ENCODE measurements at places on chromosomes 5 and 9.

DNA sequence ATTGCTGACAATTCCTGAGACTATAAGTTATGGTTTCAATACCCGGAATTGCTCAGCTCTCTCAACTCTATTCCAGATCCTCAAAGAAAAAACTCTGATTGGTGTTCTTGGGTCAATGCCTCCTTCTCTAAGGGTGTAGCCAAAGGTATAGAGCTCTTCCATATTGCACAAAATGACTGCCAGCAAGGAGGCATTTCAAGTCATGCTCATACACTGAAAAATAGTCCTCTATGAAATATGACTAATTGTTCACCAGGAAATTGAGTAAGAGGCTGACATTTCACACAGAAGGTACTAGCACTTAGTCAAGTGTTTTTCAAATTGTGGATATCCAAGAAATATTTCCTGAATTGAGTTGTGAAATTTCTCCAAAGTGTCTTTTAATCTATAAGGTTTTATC, 111.1 kb upstream of the KLF9 start:
- DNase-seq, result no peak

DNA sequence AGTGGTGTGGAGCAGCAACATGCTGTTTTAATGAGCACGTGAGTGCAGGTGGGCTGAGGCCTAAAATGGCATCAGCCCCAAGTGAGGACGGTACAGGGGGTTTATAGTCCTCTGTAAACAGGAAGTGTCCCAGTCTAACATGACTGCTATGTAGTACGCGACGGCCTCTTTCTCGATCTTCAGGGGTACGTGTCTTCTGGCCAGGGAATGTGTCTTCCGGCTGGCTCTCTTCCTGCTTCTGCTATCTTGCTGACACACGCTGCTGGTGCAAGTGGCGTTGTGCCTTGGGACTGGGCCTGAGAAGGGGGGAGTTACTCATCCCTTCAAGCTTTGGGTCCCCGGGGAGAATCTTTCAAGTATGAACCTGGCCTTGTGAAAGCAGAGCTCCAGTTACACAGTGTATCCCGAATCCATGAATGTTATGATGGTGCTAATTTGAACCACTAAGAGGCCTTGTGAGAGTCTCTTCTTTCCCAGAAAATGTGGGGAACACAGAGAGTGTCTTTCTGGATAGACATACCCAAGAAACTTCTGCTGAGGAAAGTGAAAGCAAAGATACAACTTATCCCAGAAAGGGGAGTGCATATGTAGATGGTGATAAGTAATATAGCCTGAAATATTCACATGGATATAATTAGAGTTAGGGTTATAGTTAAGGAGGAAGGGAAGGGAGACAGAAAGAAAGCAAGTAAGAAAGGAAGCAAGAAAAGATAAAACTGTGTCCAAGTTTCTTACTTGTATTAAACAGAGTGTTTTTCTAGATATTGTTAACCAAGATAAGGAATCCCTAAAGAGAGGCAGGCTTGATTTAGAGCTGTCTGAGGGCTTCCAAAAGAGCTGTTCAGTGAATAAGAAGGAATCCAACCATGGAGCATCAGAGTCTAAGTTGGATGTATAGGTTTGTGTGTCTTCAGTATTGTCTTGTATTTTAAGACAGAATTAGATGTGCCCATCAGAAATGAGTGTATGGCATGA, 35.5 kb upstream of the ANXA2R start:
- no peak for DNase-seq

DNA sequence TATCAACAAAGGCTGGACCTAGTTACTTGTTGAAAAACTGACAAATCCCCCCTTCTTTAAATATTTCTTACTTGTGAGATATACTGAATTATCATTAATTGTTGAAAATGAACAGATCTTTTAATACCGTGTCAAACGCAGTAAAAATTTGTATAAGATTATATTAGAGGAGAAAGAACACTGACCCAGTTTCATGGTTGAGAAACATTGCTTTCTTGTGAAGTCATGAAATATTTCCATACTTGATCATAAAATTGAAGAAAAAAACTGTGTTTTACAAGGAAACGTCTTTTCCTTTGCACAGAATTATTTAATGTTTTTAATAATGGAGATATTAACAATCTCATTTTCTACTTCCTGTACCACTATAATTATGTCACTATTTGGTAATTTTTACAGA, 45.8 kb downstream of the MOCS2 start:
- no peak for DNase-seq

- no peak for DNase-seq
Observed at GRCh38 chr5:143059976-143060765, 290.0 kb downstream of the ARHGAP26 start.

DNA sequence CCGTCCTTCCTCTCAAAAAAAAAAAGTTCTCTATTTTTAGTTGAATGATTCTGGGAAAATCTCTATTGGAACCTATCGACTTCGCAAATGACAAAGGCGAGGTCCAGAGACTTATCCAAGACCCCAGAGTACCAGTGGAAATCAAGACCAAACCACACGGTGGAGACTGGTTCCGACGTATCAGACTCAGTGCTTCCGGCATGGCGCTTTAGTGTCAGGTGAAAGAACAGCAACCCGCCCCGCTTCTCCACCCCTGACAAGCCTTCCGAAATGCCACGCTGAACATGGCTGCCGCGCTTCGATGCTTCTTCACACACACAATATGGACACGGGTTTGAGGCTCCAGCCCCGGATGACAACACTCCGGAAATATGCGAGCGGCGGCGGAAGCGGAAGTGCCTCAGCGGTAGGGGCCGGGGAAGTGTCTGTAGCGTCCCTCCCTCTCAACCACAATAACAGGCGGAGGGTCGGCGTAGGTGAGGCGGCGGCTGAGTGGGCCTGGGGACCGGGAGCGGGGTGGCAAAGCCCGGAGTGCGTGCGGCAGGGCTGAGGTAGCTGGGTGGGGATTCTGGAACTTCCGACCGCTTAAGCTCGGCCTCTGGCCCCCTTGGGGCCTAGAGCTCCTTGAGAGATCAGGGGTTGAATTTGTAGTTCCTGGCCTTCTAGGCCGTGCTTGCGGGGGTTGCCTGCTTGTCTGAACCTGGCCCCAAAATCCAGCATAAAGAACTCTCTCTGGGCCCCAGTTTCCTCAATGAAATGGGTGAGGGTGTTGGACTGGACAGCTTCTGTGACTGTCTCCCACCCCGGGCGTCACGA, at the start of gene FBXO38:
FBXO38 (plus strand) TSS at position 395 of the 816 bp plus-strand sequence. CDS start 10,819 bp downstream, outside the sequence.
- peak; percentile 95 for DNase-seq

GRCh38 chr9:90724112-90724511, 77.5 kb upstream of the SYK start:
- DNase-seq, result no peak

GRCh38 chr5:82882316-82882715, 194.9 kb downstream of the TMEM167A start:
- DNase-seq, result no peak

DNA sequence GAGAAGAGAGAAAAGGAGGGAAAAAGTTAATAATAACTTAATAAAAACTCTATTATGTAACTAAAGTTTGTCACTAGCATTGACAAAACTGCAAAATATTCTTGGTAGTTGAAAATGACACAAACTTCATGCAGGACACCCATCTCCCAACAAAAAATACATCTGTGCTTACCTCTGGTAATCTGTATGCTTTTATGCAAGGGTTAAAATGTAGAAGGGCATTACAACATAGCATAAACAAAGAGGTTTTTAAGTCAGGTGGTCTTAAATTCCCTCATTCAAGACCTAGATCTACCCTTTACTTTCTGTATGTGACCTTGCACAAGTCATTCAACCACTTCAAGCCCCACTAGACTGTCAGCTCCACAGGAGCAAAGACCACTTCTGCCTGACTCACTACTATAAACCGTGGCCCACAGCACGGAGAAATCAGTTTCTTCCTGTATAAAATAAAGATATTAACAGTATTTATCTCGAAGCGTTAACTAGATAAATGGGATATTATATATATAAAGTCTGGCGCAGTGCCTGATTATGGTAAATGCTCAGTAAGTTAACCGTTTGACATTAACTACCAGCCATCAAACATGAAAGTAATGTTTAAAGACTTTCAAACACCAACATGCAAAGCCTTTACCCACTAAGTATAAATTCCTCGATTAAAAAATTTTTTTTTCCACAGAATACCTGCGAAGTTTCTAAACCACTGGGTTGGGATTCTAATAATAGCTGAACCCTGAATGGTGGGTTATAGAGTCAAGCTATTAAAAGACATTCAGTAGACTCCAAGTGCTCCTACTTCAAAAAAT, 2.0 kb downstream of the FBXL17 start:
- no peak for DNase-seq

GRCh38 chr5:31717561-31717960, 78.6 kb downstream of the PDZD2 start:
- no peak for DNase-seq

DNA sequence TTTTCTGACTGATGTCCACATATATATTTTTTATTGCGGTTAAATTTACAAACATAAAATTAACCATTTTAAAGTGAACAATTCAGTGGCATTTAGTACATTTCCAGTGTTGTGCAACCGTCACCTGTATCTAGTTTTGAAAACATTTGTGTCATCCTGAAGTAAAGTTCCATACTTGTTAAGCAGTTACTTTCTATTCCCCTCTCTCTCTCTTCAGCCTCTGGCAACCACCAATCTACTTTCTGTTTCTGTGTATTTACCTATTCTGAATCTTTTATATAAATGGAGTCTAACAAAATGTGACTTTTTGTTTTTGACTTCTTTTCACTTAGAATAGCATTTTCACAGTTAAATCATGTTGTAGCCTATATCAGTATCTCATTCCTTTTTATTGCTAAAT, 480.1 kb upstream of the SMARCA2 start:
- no peak for DNase-seq

DNA sequence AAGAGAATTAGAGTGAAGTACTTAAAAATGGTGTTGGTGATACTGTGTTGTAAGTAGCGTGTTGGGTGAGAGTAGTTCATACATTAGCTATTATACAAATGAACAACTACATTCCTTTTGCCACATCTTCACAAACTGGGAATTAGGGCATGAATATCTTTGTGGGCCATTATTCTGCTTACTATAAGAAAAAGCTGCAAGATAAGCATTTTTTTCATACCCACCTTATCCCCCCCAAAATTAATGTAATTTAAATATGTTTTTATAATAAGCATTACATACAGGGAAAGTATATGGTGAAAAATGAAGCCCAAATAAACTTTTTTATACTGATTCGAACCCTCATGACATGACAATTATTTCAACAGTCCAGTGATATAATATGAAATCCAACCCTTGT, 69.5 kb downstream of the FAM81B start:
- DNase-seq, result no peak

GRCh38 chr5:168683247-168683926, 104.2 kb upstream of the PANK3 start:
- DNase-seq, result no peak

GRCh38 chr9:90188656-90189055, 454.0 kb downstream of the DIRAS2 start:
- DNase-seq, result no peak

DNA sequence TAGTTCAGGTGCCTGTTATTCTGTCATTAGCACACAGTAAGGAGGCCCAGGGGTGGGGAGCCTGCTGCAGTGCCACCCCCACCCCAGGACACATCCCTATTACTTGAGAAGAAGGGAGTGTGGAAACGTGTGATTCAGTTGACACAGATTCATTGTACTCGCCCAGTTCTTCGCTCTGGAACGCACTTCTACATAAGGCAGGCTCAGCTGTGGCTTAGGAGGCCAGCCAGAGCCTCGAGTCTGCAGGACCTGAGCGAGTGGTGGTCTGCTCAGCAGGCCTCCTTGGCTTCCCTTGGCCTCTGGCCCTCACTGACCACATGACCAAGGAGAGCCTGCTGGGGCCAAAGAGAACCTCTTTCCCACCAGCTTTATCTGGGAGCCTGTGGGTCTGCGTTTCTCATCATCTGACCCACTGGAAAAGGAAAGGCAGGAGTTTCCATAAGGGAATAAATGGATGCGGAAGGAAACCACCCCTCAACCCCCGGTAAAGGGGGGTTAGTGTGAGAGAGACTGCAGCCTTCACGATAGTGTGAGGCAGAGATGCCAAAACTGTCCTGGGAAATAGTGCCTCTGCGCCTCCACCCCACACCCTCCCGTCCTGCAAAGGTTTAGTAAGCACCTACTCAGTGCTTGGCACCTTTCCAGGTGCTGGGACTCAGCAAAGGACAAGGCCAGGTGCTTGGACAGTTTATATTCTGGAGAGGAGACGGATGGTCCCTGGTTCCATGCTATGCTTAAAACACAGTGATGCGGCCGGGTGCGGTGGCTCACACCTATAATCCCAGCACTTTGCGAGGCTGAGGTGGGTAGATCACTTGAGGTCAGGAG, 73.7 kb downstream of the PPARGC1B start:
- no peak for DNase-seq

- DNase-seq, result no peak
Observed at GRCh38 chr9:1429297-1429696, 379.1 kb downstream of the DMRT2 start.

- peak; percentile 56 for DNase-seq
Observed at GRCh38 chr9:87263291-87263690, 234.4 kb upstream of the DAPK1 start.

DNA sequence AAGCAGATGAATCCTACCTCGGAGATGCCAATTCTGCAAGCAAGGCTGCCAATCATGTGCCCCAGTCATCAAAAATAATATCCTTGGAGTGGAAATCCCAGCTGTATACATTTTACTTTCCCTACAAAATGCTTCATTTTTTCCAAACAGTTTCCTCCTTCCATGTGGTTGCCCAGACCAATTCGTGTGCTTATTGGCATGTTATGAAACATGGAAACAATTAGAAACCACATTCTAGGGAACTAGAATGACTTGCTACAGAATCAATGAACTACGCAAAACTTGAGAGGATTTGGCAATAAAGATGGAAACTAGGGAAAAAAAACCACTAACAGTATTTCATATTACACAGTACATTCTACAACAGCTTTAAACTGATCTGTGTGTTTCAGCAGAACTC, 584.5 kb upstream of the DMAC1 start:
- no peak for DNase-seq

- no peak for DNase-seq
Observed at GRCh38 chr5:65329266-65329665, 152.5 kb downstream of the ADAMTS6 start.

GRCh38 chr5:6583049-6583880, 49.6 kb downstream of the NSUN2 start:
- peak; percentile 72 for DNase-seq

GRCh38 chr5:100777680-100778300, 125.3 kb downstream of the ST8SIA4 start:
- DNase-seq, result no peak

- no peak for DNase-seq
Observed at GRCh38 chr9:6215562-6215961, at the start of gene IL33. Gene IL33, plus strand, starts transcription at chr9:6215807. Its CDS starts 25,888 bp downstream, at chr9:6241695.

DNA sequence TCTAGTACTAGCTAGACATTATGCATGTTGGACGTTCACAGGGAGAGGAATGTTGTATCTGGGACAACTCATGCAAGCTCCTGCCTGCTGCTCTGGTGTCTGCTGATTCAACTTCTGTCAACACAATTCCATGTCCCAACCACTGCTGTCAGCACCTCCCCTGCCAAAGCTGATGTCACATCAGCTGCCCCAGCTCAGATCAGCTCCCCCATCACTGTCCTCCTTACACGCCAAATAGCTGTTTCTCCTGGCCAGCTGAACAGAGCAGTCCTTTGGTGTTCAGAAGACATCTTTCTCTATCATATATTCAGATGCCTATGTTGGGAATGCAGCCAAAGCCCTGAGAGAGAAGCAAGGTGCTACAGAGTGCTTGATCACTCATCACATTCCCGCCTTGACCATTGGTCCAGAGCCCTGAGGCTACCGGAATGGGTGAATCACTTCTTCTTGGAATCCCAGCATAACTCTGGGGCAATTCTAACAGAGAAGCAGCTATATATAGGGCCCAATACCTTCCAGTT, 223.3 kb downstream of the SEC61B start:
- no peak for DNase-seq
